ENCODE measurements at places on chromosomes 11 and 22. TPM values are rescaled to one million over a fixed set of nuclear protein-coding genes. Genes with fewer than 3 reads are reported as not detected.

HTR3B gene
- polyA plus RNA-seq = not detected

SCGB1D2 gene
- polyA plus RNA-seq = 2.9 TPM

SAA4 gene
- polyA plus RNA-seq = not detected

DNA sequence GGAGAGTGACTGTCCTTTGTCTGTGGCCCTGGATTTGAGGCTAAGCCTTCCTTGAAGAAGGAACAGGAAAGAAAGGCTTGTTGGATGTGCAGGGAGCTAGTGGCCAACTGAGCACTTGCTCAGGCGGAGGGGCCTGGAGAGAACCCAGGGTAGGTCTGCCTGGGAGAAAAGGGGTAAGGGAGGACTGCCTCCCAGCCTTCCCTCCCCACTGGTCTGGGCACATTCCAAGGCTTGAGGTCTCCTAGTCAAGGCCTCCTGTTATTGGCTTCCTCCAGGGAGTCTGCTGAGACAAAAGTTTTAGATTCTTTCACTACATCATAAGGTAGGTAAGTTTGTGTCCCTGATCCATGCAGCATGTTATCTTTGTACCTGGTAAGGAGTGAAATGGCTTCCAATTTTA, 15.2 kb downstream of the KCNQ1OT1 start:
- DNase-seq = no peak

DNA sequence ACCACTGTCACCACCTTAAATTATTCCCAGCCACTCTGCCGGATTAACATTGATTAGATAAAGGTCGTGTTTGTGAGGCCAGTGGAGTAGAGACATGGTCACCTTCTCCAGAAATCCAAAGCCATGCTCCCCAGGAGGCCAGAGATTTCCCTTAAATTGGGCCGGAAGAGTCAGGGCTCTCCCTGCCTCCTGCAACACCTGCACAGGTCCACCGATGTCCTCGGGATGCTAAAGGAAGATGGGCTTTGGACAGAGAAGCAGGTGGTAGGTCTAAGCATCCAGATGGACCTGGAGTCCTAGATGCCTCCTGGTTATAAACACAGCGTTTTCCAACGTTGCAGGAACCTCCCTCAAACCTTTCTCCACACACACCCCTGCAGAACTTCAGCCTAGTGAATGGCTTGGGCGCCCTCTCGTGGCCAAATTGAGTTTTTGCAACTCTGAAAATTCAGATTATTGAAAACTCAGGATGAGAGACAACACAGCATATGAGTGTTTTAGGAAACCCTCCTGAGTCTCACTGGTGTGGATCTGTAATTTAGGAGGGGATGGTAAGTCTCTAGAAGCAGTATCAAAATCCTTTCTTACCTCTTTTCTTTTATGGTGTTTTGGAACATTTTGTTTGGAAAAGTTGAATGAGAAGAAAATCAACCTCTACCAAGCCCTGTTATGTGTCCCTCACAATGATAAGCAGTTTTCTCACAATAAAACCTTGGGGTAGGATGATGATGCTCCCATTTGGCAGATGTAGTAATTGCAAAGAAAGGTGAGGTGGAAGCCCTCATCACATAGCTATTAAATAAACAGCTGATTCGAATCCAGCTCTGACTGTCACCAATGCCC, 109.6 kb downstream of the RRAS2 start:
- DNase-seq = peak; percentile 43

DNA sequence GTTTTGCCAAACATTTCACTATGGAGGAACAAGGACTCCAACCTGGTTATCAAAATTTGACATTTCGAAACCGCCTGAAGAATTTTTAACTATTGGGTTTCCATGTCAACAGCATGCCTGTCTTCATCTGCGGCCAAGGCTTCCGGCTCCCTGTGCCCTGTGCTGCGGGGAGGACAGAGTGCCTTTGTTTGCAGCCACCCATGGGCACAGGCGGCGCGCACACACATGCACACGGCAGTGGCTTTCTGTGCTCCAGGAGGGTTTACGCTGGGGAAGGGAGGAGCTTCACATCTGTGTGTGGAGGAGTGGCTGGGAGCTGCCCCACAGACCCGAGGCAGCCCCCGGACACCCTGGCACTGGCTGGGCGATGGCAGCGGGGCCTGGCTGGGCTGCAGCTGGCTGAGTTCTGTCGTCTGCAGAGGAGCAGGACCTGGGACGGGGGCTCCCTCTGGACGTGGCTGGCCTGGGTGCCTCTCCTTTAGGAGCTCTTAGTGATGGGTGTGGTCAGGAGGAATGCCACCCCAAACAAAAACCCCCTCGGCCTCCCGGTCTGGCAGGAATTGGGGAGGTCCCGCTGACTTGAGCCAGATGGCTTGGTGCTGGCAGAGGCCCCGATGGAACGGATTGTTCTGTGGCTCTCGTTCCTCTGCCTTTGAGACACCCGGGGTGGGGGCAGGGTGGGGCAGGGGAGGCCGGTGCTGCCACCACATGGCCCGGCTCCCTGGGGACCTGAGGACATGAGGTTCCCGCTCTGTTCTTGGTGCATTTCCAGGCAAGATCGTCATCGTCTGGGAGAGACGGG, 1290.9 kb downstream of the BRD1 start:
- no peak for DNase-seq
